Urinary bladder (tissue), 4 donors: ENCODE measurements at places on chromosomes 2 and 18. TPM values are rescaled to one million over a fixed set of nuclear protein-coding genes. Genes with fewer than 3 reads are reported as not detected.

SNED1 gene
- total RNA-seq, result 11.5 TPM

ANKRD30B gene
- not detected for total RNA-seq

SERPINB11 gene
- total RNA-seq, result 3.5 TPM

DOK6 gene
- 22.6 TPM for total RNA-seq

CXCR1 gene
- 0.26 TPM for total RNA-seq

REG3A gene
- total RNA-seq, result not detected

PLA2R1 gene
- 17.9 TPM for total RNA-seq

GRB14 gene
- 5.8 TPM for total RNA-seq

DIPK1C gene
- total RNA-seq, result 1.6 TPM

CYP27C1 gene
- total RNA-seq, result 7.8 TPM

RSAD2 gene
- 11.1 TPM for total RNA-seq

TMEM131 gene
- 68.6 TPM for total RNA-seq
